A673 (cell line): ENCODE measurements at places on chromosomes 5 and 9.

DNA sequence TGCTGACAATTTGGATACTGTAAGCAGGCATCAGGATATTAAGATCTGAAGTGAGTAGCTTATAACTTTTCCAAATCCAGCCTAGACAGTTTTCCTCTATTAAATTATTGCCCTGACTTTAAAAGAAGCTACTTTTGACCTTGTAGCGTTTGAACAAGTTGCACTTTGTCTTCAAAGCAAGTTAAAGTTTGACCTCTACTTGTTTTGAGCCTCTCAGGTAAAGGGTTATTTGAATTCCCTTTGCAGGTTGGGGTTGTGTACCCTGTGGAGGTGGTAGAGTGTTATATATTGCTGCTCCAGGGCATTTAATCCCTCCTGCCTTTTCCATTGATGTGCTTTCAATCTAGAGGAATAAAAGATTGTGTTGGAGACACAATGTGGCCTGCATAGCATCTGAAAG, 30.1 kb downstream of the FXN start:
- no peak for DNase-seq

GRCh38 chr9:84258371-84258770, 82.2 kb downstream of the SLC28A3 start:
- no peak for DNase-seq

DNA sequence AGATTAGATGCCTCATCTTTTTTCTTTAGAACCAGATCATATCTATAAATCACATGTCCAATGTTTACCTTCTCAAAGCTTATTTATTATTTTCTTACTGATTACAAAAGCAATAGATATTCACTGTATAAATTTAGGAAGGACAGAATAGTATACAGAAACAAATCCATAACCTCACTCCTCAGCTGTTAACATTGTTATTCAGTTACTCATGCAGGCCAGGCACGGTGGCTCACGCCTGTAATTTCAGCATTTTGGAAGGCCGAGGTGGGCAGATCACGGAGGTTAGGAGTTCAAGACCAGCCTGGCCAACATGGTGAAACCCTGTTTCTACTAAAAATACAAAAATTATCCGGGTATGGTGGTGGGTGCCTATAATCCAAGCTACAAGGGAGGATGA, 15.3 kb downstream of the STOM start:
- DNase-seq = no peak

DNA sequence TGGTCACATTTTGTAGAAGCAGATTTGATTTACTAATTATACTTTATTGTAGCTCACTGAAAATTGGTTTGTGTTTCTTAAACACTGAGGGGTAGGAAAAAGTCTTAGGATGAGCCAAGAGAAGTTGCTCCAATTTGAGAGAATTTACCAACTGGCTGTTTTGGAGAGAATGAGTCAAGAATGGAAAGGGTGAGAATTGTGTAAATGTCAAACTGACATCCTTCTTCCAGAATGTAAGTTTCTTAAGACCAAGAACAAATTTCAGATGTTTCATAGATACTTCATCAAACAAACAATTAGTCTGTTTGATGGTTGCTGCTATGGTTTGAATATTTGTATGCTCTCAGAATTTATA, 106.2 kb upstream of the TXNDC8 start:
- no peak for DNase-seq

GRCh38 chr5:124865603-124866354, 119.3 kb upstream of the ZNF608 start:
- DNase-seq = no peak

DNA sequence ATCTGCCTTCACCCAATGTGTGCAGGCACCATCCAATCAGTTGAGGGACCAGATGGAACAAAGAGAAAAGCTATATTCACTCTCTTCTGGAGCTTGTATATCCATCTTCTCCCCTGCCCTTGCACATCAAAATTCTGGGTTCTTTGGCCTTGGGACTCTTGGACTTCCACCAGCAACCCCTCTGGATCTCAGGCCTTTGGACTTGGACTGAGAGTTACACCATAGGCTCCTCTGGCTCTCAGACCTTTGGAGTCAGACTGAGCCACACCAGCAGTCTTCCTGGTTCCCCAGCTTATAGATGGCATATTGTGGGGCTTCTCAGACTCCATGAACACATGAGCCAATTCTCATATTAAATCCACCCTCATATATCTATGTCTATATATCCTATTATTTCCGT, 73.1 kb downstream of the TSSK1B start:
- no peak for DNase-seq

- DNase-seq = no peak
These were observed 115.5 kb downstream of the PTTG1 start for GRCh38 chr5:160537116-160537515.
